ENCODE measurements at places on chromosomes 5 and 9.

DNA sequence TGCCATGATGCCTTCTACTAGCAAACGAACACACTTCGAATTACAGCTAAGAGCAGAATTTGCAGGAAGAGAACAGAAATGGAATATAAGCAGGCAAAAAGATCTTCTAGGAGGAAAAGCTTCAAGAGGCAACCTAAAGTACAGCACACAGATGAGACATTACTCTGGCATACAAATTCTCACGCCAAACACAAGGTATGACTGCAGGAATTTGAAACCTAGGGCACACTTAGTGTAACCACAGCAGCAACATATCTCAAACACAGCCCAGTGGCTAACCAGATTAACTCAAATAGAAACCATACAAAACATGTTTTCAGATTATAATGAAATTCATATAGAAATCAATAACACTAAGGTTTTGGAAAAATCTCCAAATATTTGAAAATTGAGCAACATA, 481.0 kb upstream of the RGMB start:
- no peak for DNase-seq

GRCh38 chr9:121650217-121651007, 1.0 kb upstream of the DAB2IP start:
- peak; percentile 86 for DNase-seq

DNA sequence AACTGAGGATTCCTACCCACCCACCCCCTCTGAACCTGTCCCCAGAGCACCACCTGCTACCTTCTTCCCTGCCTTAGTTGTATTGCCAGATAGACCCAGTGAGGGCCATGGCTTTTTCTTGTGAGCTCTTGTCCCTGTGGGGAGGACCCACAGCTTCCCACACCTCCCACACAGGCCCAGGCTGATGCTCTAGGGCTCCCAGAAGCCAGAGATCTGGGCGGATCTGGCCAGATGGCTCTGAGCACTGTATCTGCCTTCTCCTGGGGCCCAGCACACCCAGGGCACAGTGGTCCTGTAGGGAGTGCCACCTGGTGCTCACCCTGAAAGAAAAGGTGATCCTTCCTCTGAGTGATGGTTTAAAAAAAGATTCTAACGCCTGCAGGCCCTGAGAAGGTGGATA, 131.7 kb downstream of the DAB2IP start:
- DNase-seq, result no peak

GRCh38 chr9:111978616-111979015, 82.0 kb downstream of the UGCG start:
- DNase-seq, result no peak

GRCh38 chr5:98763001-98763630, 10.3 kb upstream of the RGMB start:
- no peak for DNase-seq

GRCh38 chr5:64502196-64502595, 3.6 kb upstream of the RGS7BP start:
- no peak for DNase-seq

DNA sequence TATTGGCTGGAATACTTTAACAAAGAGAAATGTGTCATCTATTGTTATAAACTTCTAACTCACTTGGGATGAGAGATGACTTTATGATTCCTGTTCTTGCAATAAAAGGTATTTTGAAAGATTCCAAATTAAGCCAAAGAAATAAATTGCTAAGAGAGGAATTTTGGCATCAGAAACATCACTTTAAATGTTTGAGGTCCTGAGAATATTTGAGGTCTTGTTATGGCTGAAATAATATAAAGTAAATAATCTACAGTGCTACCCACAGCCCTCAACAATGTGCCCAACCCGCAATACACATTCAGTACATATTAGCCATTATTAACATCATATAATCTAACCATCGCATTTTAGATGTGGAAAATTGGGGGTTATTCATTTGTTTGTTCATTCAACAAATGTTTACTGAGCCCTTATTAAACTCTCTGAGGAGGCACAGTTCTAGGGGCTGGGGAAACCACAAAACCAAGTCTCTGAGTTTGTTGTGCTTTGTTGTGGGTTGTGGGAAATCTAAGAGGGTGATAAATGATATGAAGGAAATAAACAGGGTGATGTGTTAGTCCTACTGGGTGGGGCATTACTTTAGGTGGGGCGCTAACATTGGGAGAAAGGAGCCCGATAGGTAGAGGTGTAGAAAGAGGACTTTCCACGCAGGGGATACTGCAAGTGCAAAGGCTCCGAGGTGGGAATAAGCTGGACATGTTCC, 135.2 kb upstream of the CLINT1 start:
- no peak for DNase-seq

GRCh38 chr9:126607731-126608130, 6.0 kb upstream of the LMX1B start:
- DNase-seq, result no peak

DNA sequence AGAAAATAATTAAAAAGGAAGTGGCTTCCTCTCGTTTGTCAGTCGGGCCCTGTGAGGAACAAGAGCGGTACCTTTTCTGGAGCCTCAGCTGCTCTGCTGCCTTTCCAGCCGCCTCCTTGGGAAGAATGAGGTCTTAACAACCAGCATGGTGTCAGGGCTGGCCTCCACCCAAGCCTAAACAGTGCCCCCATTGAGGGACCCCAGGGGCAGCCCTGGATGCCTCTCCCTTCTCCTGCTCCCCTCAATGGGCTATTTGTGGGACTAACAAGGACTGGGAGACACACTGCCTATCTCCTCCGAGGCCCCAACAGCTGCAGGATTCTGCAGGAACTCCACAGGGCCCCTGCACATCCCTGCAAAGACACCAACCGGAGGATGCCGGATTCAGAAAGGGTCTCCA, 155.4 kb upstream of the MAP3K1 start:
- DNase-seq, result no peak

GRCh38 chr5:132464156-132464939, 26.2 kb downstream of the IRF1 start:
- no peak for DNase-seq

DNA sequence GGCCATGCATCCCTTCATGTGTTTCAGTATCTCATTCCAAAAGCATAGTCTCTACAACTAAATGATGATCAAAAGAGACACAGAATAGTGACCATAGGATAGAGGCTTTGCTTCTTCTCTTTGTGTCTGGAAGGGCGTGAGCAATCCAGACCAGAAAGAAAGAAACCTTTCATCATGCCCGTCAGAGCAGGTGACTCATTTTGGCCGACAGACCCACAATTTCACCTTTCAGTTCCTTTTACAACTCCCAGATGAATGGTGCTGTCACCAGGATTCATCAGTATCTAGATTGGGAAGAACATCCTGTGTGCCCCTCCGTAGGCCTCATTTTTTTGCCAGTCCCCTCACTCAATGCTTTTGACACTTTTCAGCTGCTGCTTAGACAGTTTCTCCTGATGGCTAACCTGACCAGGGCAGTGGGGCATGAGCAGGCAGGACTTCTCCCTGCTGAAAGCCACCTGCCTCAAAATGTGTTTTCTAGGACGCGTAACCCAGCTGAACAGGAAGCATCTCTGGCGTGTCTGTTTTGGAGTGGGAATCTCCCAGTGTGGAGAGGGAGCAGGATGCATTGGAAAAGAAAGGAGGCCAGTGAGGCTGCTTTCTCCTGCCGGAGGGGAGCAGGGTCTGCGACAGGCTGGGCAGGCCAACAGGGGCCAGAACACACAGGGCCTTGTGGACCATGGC, 21.2 kb downstream of the ABLIM3 start:
- no peak for DNase-seq

- DNase-seq, result no peak
Observed at GRCh38 chr5:76789991-76790581, 28.7 kb upstream of the F2RL1 start.

GRCh38 chr9:133787754-133788025, 49.5 kb upstream of the SARDH start:
- no peak for DNase-seq

GRCh38 chr5:153919161-153919560, 119.5 kb downstream of the FAM114A2 start:
- no peak for DNase-seq

DNA sequence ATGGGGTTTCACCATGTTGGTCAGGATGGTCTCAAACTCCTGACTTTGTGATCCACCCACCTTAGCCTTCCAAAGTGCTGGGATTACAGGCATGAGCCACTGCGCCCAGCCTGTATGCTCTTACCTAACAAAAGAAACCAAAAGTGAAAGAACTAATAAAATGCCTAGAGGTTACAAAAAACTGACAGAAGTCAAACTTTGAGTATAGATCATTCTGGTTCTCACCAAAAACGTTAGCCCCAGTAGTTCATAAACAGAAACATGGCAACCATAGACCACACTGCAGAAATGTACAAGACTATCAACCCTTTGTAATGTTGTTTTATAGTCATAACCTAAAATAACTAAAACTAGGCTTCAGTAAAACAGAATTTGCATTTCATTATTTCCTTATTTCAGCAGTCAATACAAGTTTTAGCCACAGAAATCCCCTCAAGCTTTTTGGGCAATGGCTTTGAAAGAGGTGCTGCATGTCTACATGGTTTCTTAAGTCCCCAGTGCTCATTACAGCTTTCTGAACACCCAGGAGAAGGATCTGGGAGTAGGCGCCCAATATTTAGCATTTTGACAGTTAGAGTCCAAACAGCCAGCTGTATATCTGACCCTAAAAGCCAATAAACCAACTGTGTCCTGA, 72.5 kb downstream of the EPB41L4A start:
- DNase-seq, result no peak

GRCh38 chr9:94623253-94623652, 16.1 kb downstream of the FBP1 start:
- DNase-seq, result no peak

DNA sequence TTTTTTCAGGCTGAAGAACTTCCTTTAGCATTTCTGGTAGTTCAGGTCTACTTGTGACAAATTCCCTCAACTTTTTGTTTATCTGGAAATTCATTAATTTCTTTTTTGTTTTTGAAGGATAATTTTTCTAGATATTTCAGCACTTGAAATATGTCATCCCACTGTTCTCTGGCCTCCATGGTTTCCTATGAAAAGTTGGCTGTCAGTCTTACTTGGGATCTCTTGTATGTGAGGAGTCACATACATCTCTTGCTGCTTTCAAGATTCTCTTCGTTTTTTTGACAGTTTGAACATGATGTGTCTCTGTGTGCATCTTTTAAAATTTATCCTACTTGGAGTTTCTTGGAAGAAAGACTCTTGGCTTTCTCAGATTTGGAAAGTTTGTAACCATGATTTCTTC, 79.5 kb downstream of the RIC1 start:
- no peak for DNase-seq

DNA sequence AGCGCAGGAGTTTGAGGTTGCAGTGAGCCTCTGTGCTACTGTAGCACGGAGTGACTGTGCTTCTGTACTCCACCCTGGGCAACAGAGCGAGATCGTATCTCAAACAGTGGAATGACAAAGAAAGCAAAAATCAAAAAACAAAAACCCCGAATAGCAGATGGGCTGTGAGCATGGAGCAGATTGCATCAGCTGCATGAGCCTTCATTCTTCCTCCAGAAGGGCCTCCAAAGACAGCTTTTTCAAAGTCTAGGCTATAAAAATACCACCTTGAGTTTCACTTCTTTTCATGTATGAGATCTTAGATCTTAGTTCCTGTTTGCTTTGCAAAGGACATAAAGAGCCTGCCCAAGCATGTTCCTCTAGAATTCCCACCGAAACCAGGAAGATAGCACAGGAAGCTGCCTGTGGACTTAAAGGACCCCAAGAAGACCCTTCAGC, 15.0 kb upstream of the HSPB3 start:
- DNase-seq, result no peak

DNA sequence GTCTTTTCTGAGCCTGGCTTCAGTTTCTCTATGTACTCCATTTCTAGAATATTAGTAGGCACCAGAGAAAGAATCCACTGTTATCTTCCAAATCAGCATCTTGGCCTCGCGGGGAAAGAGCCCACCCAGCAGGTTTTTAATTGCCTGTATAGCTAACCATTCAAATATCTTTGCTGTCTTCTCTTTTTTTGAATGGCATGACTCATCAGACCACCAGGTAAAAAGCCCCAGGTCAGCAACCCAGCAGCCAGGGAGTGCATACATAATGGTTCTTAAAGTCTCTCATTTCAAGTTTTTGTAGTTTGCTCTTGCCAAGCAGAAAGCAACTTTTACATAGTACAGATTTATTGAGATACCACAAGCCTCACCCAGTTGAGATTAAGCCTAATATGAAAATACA, 50.7 kb downstream of the TMEM167A start:
- DNase-seq, result no peak

- peak; percentile 37 for DNase-seq
Observed at GRCh38 chr5:135371622-135372232, 27.3 kb downstream of the MACROH2A1 start.

GRCh38 chr9:130172161-130172857, at the start of gene NCS1:
Gene NCS1 (plus strand): TSS chr9:130172404. CDS start chr9:130172664, 260 bp downstream.
- peak; percentile 81 for DNase-seq

GRCh38 chr9:112447283-112447761, 39.3 kb upstream of the KIAA1958 start:
- no peak for DNase-seq

DNA sequence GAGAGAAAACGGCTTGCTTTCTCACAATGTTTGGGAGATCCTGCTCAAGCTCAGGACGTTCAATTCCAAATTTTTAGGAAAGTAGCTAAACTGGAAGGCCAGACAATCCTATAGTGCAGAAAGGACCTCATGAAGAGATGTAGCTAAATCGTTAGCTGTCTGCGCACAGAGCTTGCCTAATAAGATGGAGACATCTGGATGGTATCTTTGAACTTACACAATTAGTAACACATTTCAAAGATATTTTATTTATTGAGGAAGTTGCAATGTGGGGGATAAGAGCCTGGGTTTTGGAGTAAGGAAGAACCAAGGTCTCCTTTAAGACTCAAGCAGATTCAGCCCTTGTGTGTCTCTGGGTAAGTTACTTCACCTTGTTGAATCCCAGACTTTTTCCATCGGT, 28.6 kb upstream of the RAB14 start:
- DNase-seq, result no peak

GRCh38 chr9:123327697-123328100, 28.3 kb upstream of the CRB2 start:
- no peak for DNase-seq

GRCh38 chr9:36933676-36934215, 100.3 kb downstream of the PAX5 start:
- DNase-seq, result peak; percentile 15

- no peak for DNase-seq
Observed at GRCh38 chr9:84271531-84271900, 69.0 kb downstream of the SLC28A3 start.

GRCh38 chr5:68054638-68055037, 160.9 kb upstream of the PIK3R1 start:
- DNase-seq, result no peak

GRCh38 chr9:84254972-84255371, 85.6 kb downstream of the SLC28A3 start:
- DNase-seq, result no peak

DNA sequence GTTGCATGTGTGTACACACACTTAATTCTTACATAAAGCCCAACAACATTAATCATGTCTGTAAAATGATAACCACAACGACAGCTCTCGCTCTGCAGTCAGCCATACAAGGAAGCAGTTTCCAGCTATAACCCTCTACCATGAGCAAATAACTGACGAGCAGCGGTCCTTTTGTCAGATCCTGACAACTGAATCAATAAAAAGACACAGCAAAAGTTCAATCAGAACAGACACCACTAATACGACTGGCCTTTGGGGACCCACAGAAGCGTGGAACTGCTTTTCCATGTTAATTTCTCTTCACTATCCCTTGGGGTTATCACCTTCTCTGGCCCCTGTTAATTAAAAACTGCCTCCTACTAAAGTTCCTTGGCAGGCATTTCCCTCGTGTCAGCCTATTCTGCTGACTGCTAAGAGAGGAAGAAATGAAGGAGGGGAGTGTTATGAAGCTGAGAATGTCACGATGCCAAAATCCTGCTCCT, 722.8 kb upstream of the GRAMD2B start:
- no peak for DNase-seq

Measured in type B pancreatic cell (in vitro differentiated cells).